ENCODE measurements at places on chromosomes 3 and 15.

DNA sequence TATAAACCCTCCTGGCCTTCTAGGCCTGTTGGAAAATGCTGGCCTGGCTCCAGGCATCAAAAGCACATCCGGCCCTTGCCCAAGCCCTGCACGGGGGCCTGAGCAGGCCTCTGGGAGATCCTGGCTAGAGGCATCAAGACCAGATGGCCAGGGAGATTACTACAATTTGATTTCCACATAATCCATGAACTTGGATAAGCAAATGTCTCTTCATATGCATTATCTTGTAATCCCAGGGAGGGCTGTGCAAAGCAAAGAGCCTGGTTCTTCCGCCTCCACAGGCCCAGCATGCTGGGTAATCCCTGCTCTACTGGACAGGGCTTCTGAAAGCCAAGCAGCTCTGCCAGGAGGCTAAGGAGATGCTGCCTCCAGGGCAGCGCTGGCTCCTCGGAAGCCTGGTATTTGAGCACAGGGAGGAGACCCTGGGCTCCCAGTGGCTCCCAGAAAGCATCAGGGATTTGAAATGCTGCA is 18.2 kb downstream of the MRPL46 start:
- no peaks in the 10 kb centered on the region for H3K36me3 ChIP-seq
- H3K27me3 ChIP-seq = no peaks in the 10 kb centered on the region
- H3K4me1 ChIP-seq = no peaks in the 10 kb centered on the region
- no peak overlapping the region for H3K27ac ChIP-seq
- peak; percentile 65 for DNase-seq
- no peak overlapping the region for H3K4me3 ChIP-seq

- DNase-seq = no peak
- H3K27me3 ChIP-seq = no peaks in the 10 kb centered on the region
- H3K4me3 ChIP-seq = peak overlapping the region; percentile 51
- peaks cover 12% of the 10 kb centered on the region for H3K36me3 ChIP-seq
- H3K27ac ChIP-seq = peak overlapping the region; percentile 85
Observed at GRCh38 chr15:43516801-43517353, 531 bp upstream of the MAP1A start.

DNA sequence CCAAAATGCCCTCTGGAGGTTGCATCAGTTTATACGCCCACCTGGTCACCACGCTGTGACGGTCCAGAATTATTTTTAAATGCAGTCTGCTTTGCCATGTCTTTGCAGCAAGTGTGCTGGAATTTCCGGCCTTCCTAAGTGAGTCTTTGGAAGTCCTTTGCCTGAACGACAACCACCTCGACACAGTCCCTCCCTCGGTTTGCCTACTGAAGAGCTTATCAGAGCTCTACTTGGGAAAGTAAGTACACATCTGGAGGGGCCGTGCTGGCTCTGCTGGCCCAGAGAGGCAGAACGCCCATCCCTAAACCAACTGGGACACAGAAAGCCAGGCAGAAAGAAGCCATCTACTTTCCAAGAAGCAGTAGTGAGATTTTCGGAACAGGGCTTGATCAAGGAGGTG is 101.8 kb downstream of the LRRK1 start:
- H3K36me3 ChIP-seq = no peaks in the 10 kb centered on the region
- no peak for DNase-seq
- H3K4me1 ChIP-seq = peaks cover 9% of the 10 kb centered on the region
- no peak overlapping the region for H3K4me3 ChIP-seq
- H3K27me3 ChIP-seq = no peaks in the 10 kb centered on the region
- no peak overlapping the region for H3K27ac ChIP-seq

GRCh38 chr3:111862974-111863373 is 3.9 kb downstream of the PHLDB2 start:
- H3K4me1 ChIP-seq = peaks cover 52% of the 10 kb centered on the region
- no peak for DNase-seq
- peak overlapping the region; percentile 27 for H3K27ac ChIP-seq
- no peaks in the 10 kb centered on the region for H3K27me3 ChIP-seq
- H3K36me3 ChIP-seq = no peaks in the 10 kb centered on the region
- no peak overlapping the region for H3K4me3 ChIP-seq

- DNase-seq = no peak
- no peak overlapping the region for H3K27ac ChIP-seq
- no peaks in the 10 kb centered on the region for H3K36me3 ChIP-seq
- H3K4me3 ChIP-seq = no peak overlapping the region
- H3K27me3 ChIP-seq = no peaks in the 10 kb centered on the region
- no peaks in the 10 kb centered on the region for H3K4me1 ChIP-seq
Observed at GRCh38 chr3:134054231-134054630, 24.5 kb upstream of the SLCO2A1 start.

DNA sequence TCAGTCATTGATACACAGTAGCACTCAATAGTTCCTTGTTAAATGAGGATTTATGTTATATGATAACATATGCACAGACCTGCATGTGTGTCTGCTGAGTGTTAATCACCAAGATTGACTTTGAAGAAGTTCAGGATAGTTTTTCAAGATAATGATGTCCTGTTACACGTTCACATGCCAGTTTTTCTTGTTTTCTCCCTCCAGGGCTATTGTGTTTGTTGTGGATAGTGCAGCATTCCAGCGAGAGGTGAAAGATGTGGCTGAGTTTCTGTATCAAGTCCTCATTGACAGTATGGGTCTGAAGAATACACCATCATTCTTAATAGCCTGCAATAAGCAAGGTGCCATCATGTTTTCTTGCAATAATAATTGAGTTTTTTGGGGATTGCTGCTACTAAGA is 9.8 kb downstream of the SRPRB start:
- H3K4me3 ChIP-seq = no peak overlapping the region
- H3K36me3 ChIP-seq = peaks cover 46% of the 10 kb centered on the region
- H3K27ac ChIP-seq = no peak overlapping the region

- H3K27me3 ChIP-seq = peaks cover 5% of the 10 kb centered on the region
- peaks cover 32% of the 10 kb centered on the region for H3K4me1 ChIP-seq
- H3K36me3 ChIP-seq = no peaks in the 10 kb centered on the region
- no peak overlapping the region for H3K27ac ChIP-seq
- no peak for DNase-seq
Observed at GRCh38 chr15:41512940-41513505, 604 bp downstream of the LTK start.

GRCh38 chr3:58581328-58582091 is 4.3 kb upstream of the FAM107A start:
- peaks cover 41% of the 10 kb centered on the region for H3K4me1 ChIP-seq
- no peak overlapping the region for H3K27ac ChIP-seq
- DNase-seq = no peak
- H3K36me3 ChIP-seq = no peaks in the 10 kb centered on the region
- H3K4me3 ChIP-seq = no peak overlapping the region

- DNase-seq = no peak
- H3K4me3 ChIP-seq = no peak overlapping the region
- no peaks in the 10 kb centered on the region for H3K36me3 ChIP-seq
- no peaks in the 10 kb centered on the region for H3K27me3 ChIP-seq
Observed at GRCh38 chr15:25501828-25502446, 63.1 kb upstream of the UBE3A start.

GRCh38 chr15:78044407-78045155 is 32.9 kb downstream of the TBC1D2B start:
- H3K4me3 ChIP-seq = no peak overlapping the region
- peaks cover 60% of the 10 kb centered on the region for H3K4me1 ChIP-seq
- H3K36me3 ChIP-seq = peaks cover 19% of the 10 kb centered on the region
- no peak for DNase-seq

- no peaks in the 10 kb centered on the region for H3K27me3 ChIP-seq
- DNase-seq = no peak
- no peak overlapping the region for H3K4me3 ChIP-seq
- H3K27ac ChIP-seq = no peak overlapping the region
- H3K4me1 ChIP-seq = no peaks in the 10 kb centered on the region
Observed at GRCh38 chr15:77584201-77584600, 48.5 kb downstream of the LINGO1 start.

GRCh38 chr3:23804441-23805209 is 1.1 kb upstream of the UBE2E1 start:
- H3K4me3 ChIP-seq = no peak overlapping the region
- peaks cover 37% of the 10 kb centered on the region for H3K4me1 ChIP-seq

GRCh38 chr3:15676259-15676658 is 74.7 kb downstream of the BTD start:
- no peaks in the 10 kb centered on the region for H3K27me3 ChIP-seq
- H3K4me1 ChIP-seq = no peaks in the 10 kb centered on the region
- peaks cover 71% of the 10 kb centered on the region for H3K36me3 ChIP-seq

DNA sequence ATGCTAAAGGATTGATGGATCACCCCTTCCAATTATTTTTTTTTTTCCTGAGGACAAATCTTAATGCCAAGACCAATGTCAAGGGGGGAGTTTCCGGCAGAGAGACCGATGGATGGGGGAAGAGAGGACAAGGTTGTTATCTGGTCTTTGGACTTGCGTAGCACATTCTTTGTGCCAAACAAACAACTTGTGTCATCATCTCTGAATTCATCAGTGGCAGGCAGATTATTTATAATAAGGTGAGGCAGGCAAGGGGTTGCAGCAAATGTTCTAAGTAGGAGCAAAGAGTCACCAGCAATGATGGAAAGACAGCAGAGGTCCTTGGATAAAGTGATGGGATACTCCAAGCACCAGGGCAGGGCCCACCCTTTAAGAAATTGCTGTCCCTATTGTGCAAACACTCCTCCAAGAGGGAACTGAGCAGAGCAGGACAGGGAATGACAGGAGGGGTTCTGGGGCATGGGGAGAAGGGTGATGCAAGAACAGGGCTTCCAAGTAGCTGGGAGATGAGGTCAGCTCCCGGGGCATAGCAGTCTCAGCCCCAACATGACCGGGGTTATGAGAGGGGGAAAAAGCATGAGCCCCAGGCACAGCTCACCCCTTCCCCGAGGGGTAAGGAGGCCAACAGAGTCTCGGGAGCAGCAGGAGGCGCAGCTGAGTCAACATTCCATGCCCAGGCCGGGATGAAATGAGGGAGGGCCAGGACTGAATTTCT is 57.4 kb downstream of the ANXA2 start:
- no peaks in the 10 kb centered on the region for H3K27me3 ChIP-seq
- no peak overlapping the region for H3K4me3 ChIP-seq
- H3K4me1 ChIP-seq = peaks cover 12% of the 10 kb centered on the region
- no peak overlapping the region for H3K27ac ChIP-seq

DNA sequence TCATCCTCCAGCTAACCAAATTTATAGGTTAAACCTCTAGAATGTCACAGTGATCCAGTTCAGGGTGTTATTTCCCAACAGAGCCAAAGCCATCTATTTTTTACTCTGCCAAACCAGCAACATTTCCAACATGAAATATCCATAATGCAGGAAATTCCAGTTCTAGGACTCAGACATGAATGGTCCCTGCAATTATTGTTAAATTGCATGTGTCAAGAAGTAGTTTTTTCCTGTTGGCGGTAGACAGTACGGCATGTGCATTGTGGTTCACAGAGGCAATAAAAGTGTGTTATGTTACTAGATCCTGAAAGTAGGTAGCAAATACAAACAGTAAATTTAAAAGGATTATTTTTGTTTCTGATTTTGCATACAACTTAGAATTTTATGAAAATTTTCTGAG is 215.7 kb upstream of the THBS1 start:
- H3K4me3 ChIP-seq = no peak overlapping the region
- H3K36me3 ChIP-seq = no peaks in the 10 kb centered on the region
- H3K27ac ChIP-seq = no peak overlapping the region

DNA sequence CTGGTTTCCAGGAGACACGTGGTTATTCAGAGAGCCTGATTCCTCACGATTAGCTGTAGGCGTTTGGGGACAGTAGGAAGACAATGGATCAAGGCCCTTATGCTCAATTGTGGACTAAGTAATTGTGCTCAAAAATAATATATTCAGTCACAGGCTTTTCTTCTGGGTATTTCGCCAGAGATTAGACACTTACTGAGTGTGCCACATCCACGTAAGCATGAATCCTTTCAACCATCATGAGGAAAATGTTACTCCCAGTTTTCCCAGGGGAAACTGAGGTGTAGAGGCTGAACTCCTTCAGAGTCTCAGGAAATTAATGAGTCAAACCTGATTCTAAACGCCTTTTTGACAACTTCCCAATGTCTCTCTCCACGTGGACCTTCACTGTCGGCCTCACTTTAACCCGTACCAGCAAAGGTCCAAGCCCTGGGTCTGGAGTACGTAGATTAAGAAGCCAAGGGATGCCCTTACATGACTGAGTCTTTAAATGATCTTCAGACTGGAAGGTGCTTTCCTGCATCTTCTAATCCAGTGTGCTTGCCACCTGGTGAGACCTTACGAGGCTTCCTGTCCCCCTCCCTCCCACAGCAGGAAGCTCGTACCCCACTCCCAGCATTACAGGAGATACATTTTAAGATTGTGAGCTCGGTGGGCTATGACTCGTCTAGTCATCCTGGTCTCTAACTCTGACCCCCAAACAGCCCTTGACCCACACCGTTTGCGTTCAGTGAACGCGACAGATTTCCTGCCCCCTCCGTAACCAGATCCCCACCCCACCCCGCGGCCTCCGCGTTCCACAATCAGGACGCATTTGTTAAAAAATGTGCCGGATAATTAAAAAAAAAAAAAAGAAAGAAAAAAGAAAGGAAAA is 1.7 kb downstream of the PKM start:
- no peaks in the 10 kb centered on the region for H3K27me3 ChIP-seq
- peak overlapping the region; percentile 97 for H3K4me3 ChIP-seq
- DNase-seq = no peak
- no peaks in the 10 kb centered on the region for H3K36me3 ChIP-seq

GRCh38 chr3:136109499-136109898 is 86.6 kb downstream of the MSL2 start:
- no peak overlapping the region for H3K4me3 ChIP-seq
- H3K27ac ChIP-seq = no peak overlapping the region
- no peaks in the 10 kb centered on the region for H3K27me3 ChIP-seq
- H3K36me3 ChIP-seq = no peaks in the 10 kb centered on the region
- DNase-seq = no peak

GRCh38 chr3:51388286-51389029 is 2.6 kb upstream of the RBM15B start:
- peak overlapping the region; percentile 11 for H3K27ac ChIP-seq
- peaks cover 79% of the 10 kb centered on the region for H3K4me1 ChIP-seq
- DNase-seq = peak; percentile 96
- H3K27me3 ChIP-seq = no peaks in the 10 kb centered on the region
- H3K36me3 ChIP-seq = peaks cover 21% of the 10 kb centered on the region

GRCh38 chr3:7205962-7206361 is 345.0 kb downstream of the GRM7 start:
- peak overlapping the region; percentile 19 for H3K4me3 ChIP-seq
- no peak overlapping the region for H3K27ac ChIP-seq
- no peaks in the 10 kb centered on the region for H3K27me3 ChIP-seq
- no peaks in the 10 kb centered on the region for H3K4me1 ChIP-seq

DNA sequence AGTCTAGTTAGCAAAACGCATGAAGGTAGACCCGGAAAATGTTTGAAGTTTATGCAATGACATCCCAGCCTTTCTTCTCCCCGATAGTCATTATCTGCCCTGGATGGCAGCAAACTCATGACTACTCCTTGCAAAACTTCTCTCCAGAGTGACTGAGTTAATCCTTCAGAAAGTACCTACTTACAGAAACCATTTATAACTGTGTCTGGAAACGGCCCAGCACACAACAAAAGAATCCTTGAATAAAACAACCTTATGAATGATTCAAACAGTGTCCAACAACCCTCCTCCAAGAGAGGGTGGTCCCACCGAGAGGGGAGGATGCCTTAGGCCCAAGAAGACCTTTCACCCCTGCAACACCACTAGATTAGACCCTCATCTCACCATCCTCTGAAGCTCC is 14.2 kb downstream of the ST8SIA2 start:
- no peak overlapping the region for H3K4me3 ChIP-seq
- no peak for DNase-seq
- no peaks in the 10 kb centered on the region for H3K36me3 ChIP-seq
- no peaks in the 10 kb centered on the region for H3K4me1 ChIP-seq

GRCh38 chr15:81480645-81481053 is 106.6 kb upstream of the TMC3 start:
- H3K27ac ChIP-seq = no peak overlapping the region
- no peaks in the 10 kb centered on the region for H3K36me3 ChIP-seq
- H3K4me1 ChIP-seq = no peaks in the 10 kb centered on the region
- H3K4me3 ChIP-seq = no peak overlapping the region
- DNase-seq = no peak

GRCh38 chr3:17810759-17811158 is 68.3 kb upstream of the TBC1D5 start:
- no peak overlapping the region for H3K4me3 ChIP-seq
- DNase-seq = no peak
- H3K4me1 ChIP-seq = no peaks in the 10 kb centered on the region
- no peaks in the 10 kb centered on the region for H3K36me3 ChIP-seq

Measured in vagina (tissue), 2 donors.